ENCODE measurements at places on chromosomes 5 and 9.
A peak's percentile ranks its signal among the peaks of the same experiment; 100 is the strongest.

- no peak for DNase-seq
These were observed 18.2 kb downstream of the ATP10B start for GRCh38 chr5:160833806-160834205.

- DNase-seq = no peak
These were observed 82.2 kb upstream of the CNTLN start for GRCh38 chr9:17052626-17053025.

- no peak for DNase-seq
These were observed 4.6 kb downstream of the TEX48 start for GRCh38 chr9:114677418-114677817.

DNA sequence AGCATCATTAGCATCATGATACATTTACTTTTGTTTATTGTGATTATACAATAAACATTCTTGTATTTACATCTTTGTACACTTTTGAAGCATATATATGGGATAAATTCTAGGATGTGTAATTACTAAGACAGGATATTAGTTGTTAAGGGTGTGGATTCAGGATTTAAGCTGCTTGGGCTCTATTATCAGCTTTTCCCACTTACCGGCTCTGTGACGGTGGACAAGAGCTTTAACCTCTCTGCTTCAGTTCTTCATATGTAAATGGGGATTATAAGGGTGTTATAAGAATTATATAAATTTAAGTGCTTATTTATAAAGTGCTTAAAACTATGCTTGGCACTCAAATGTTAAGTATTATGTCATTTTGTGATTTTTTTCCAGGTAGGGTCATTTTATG is 131.1 kb downstream of the FER start:
- no peak for DNase-seq

DNA sequence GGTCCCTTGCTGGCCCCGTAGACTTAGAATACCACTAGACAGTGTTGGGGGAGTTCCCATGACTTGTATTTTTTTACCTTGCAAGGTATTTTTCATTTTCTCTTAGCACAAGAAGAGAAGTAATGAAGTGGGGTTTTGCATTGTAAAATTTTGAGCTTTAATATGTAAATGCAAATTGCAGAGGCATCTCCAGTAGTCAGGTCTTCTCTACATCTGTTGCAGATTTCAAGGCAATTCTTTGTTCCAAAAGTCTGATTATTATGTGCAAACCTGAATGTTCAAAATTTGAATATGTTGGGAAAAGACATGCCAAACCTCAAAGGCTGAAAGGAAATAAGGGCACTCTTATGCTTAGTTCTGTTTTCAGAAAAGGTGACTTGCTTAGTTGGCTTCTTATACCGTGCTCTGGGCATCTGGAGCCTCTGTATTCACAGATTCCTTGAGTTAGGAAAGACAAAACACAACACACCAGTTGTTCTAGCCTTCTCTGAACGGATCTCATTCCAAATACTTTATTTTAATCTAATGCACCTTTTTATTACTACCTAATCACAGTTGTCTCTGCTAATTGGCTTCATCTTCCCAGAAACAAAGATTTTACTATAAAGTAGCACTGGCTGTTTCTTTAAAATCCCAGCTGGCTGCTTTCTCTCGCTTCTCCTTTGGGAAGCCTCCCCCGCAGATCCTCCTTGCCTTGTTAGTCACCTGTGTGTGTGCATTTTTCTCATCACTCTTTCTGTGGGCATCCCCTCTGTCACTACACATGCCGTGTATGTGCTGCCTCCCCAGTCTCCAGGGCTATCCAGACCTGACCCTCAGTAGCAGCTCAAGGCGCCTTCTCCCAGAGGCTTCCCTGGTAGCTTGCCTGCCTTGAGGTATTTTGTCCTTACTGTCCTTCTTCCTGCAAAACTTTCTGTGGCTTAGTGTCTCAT is 138.2 kb downstream of the TLE4 start:
- no peak for DNase-seq

GRCh38 chr5:53607886-53608285 is 47.4 kb downstream of the NDUFS4 start:
- DNase-seq = no peak

DNA sequence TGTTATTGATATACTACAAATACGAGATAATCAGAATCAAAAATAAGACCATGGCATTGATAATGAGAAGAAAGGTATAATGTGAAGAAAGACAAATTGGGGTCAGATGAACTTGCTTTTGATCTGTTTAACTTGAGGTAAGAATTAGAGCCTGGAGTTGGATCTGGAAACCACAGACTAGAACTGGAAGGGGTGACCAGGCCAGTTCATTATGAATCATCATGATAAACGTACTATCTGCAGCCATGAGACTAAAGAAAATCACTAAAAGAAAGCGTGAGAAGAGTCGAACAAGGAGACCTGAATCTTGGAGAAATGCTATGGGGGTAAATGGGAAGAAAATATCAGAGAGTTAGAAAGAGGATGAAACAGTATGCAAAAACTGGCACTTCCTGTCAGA is 967.5 kb downstream of the NR2F1-AS1 start:
- DNase-seq = no peak

DNA sequence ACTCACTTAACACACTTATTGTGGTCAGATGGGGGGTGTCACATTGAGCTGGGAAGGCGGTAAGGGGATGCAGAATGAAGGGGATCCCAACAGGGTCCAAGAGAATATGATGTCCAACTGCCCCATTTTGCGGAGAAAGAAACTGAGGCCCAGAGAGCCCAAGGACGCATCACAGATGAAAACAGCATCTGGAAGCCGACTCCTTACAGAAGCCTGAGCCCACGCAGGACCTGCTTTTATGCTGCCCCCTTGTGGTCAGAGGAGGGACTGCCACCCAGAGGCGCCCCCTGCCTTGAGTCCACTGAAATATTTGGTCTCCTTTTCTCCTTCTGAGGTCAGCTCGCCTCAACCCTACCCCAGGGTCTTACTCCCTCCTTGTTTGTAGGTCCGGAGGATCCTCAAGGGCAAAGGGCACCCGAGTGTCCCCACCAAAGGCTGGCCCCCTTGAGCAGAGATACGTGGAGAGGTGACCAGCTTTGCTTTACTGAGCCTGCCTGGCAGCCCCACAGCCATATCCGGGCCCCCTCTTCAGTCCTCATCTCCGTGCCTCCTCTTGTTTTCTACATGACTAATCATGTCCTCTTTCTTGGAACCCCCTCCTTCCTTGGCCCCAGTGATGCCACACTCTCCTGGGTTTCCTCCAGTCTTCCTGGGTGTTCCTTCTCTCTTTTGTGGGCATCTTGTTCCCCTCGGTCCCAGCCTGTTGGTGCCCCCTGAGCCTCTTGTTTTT is 30.0 kb upstream of the TTLL11 start:
- DNase-seq = peak; percentile 71

- no peak for DNase-seq
These were observed 415.0 kb downstream of the ARHGEF28 start for GRCh38 chr5:74040811-74041491.

DNA sequence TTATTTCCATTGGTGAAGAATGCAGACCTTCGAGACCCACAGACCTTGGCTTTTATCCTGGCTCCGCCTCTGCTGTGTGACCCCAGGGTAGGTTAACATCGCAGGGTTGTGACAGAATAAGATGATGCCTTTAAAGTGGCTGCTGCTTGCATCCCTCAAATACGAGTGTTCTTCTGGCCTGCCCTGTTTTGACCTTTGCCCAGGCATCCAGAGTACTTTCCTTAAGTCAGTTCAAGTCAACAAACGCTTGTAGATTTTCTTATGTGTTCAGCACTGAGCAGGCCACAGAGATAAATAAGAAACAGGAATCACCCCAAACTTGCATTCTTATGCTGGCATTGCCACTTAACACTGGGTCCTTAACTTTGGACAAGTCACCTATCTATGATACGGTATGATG is 50.2 kb downstream of the GPR21 start:
- no peak for DNase-seq

DNA sequence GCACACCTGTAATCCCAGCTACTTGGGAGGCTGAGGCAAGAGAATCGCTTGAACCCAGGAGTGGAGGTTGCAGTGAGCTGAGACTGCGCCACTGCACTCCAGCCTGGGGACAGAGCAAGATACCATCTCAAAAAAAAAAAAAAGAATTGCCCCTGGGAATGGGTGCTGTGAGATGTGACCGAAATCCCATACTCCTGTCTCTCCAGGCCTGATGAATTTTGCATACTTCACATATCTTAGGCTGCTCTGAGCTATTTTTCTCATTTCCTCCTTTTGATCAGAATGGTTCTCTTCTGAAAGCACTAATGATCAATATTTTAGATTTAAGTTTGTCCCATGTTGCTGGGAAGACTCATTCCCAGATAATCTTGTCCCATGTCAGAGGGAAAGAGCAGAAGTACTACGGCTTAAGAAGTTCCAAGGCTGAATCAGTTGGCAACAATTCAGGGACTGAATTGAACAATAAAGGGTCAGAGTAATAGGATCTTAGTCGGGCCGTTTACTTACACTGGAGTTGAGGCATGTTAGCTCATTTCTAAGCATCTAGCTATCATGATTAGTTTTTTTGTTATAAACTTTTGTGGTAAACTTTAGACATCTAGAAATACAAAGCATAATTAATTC is 44.2 kb upstream of the TENT2 start:
- no peak for DNase-seq

DNA sequence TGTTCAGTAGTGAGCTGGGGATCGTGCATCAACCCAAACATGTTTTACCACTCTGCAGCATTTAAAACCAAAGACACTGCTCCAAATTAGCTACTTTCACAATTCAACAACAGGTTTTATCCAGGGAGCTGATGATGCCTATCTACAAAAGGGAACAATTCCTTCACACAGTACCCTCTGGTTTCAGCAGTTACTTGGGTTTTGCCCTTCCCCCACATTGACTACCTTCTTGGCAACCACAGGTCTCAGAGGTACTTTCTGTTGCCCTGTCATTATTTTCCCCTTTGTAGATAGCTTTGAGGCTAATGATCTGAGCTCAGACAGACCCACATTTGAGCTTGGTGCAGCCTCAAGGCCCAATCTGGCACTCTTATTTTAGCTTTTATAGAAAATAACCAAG is 96.1 kb downstream of the WDR41 start:
- DNase-seq = no peak

GRCh38 chr5:59655693-59656309 is 237.7 kb downstream of the PDE4D start:
- DNase-seq = no peak

DNA sequence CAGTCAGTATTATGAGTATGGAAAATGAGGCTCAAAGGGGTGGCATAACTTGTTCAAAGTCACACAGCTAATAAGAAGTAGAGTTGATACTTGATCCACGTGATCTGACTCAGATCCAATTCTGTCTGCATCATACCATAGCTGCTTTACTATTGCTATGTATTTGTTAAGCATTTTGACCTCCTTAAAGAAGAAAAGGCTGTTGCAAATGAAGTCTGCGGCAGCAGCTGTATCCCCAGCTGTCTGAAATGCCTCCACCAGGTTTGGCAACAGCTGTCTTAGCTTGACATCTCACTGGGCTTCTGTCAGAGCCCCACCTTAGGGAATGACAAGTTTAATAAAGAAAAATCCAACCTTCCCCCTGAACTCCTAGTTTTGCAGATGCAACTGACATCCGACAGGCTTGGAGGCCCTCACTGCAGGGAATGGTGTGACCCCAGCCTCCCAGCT is 75.6 kb upstream of the SLC44A1 start:
- no peak for DNase-seq

DNA sequence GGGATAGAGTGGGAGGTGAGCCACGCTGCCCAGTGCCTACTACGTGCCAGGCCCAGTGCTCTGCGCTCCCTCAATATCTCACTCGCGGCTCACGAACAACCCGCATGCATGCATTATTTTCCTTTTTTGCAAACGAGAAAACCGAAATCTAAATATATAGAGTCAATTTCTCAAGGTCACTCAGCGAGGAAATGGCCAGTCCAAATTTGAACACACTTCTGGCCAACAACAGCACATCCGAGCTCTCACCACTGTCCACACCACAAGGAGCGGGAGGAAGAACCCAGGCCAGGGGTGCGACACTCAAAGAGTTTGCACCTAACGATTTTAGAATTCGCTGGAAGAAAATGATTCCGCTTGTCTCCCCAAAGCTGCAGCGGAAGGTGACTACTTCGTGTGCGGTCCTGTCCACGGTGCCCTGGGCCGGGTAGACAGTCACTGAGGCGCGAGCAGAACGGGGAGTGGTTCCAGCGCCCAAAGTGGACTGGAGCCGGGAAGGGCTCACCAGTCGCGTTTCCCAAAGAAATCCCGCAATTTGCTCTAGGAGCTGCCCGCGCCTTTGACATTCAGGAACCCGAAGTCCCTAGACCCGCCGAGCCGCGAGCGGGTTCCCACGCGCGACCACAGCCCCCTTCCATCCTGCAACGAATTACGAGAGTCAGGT is 1.1 kb upstream of the TLX3 start:
- DNase-seq = no peak

DNA sequence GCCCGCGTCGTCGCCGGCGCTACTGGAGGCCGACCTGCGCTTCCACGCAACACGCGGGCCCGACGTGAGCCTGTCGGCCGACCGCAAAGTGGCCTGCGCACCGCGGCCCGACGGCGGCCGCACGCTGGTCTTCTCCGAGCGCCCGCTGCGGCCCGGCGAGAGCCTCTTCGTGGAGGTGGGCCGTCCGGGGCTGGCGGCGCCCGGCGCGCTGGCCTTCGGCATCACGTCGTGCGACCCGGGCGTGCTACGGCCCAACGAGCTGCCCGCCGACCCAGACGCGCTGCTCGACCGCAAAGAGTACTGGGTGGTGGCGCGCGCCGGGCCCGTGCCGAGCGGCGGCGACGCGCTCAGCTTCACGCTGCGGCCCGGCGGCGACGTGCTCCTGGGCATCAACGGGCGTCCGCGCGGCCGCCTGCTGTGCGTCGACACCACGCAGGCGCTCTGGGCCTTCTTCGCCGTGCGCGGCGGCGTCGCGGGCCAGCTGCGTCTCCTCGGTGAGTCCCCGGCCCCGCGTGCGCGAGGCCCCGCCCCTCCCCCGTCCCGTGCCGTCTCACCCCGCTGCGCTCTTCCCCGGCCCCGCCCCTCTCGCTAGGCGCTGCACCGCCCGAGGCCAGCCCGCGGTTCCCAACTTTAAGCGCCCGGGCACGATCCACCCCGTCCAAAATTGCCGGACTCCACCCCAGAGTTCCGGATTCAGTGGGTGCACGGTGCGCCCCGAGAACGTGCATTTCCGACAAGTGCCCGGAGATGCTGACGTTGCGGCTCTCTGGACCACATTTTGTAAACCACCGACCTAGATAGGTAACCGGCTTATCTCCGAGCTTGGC is 42.8 kb downstream of the NEURL1B start:
- no peak for DNase-seq

Data from GM12892 (cell line).